ENCODE measurements at places on chromosomes 5 and 9.

GRCh38 chr9:79672236-79672635, 100.5 kb downstream of the TLE4 start:
- no peak for DNase-seq

- DNase-seq = peak; percentile 56
Measured at GRCh38 chr5:107389130-107389774, 281.5 kb downstream of the EFNA5 start.

GRCh38 chr5:73899055-73899454, 273.1 kb downstream of the ARHGEF28 start:
- DNase-seq = no peak

- no peak for DNase-seq
Measured at GRCh38 chr9:134707731-134708671, 66.4 kb downstream of the COL5A1 start.

DNA sequence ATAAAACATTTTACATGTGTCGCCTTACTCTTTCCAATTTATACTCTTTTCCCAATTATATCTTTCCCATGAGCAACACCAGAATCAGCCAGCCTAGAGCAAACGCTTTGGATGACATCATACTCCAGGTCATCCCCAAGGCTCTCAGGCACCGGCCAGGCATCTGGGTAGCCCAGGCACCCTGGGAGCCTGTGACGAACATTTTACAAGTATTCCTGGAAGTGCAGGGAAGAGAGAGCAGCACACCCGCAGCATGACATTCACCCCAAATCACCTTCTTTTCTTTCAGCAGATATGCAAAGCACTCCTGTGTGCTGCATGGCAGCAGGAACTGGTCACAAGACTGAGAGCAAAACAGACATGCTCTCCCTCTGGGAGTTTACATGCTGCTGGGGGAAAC, 75.7 kb upstream of the SMIM23 start:
- DNase-seq = no peak

GRCh38 chr5:1800472-1801221, 560 bp upstream of the NDUFS6 start:
- DNase-seq = peak; percentile 79

DNA sequence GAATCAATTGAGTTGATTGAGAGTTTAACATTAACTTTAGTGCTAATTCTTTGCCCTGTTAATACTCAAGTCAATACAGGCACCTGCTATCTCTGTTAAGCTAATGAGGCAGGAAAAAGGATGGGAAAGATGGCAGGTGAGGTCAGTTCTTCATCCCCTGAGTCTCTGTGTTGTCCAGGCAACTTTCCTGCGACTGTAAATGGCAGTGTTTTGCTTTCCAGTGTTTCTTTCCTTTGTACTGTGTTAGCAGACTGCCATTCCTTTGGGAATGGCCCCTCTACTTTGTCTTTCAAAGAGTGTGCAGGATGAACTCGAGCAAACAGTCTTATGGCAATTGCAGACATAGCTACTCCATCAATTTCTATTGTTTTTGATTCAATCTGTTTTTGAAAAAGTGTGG, 202.2 kb upstream of the VLDLR start:
- DNase-seq = no peak

GRCh38 chr5:56388229-56388985, 155.3 kb upstream of the ANKRD55 start:
- no peak for DNase-seq

GRCh38 chr5:342501-343460, 21.3 kb downstream of the AHRR start:
- no peak for DNase-seq

GRCh38 chr9:121985792-121986494, 107.2 kb downstream of the TTLL11 start:
- DNase-seq = no peak

- peak; percentile 62 for DNase-seq
Measured at GRCh38 chr9:132507670-132508469, 74.5 kb upstream of the BARHL1 start.

DNA sequence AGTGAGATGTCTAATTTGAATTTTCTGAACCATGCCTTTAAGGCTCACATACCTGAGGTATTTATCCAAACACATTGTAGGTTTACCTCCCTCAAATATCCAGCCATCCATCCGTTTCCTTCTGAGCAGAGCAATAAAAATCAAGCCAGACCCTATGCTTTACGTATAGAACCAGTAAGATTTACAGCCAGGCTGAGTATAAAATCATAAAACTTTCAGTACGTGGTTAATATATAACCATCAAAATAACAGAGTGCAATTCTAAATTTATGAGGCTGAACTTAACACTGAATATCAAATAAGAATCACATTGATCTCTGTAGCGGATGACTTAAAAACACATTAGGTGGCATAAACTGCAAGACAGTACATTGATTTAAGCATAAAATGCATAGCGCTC, 877.9 kb upstream of the WWC1 start:
- DNase-seq = no peak

DNA sequence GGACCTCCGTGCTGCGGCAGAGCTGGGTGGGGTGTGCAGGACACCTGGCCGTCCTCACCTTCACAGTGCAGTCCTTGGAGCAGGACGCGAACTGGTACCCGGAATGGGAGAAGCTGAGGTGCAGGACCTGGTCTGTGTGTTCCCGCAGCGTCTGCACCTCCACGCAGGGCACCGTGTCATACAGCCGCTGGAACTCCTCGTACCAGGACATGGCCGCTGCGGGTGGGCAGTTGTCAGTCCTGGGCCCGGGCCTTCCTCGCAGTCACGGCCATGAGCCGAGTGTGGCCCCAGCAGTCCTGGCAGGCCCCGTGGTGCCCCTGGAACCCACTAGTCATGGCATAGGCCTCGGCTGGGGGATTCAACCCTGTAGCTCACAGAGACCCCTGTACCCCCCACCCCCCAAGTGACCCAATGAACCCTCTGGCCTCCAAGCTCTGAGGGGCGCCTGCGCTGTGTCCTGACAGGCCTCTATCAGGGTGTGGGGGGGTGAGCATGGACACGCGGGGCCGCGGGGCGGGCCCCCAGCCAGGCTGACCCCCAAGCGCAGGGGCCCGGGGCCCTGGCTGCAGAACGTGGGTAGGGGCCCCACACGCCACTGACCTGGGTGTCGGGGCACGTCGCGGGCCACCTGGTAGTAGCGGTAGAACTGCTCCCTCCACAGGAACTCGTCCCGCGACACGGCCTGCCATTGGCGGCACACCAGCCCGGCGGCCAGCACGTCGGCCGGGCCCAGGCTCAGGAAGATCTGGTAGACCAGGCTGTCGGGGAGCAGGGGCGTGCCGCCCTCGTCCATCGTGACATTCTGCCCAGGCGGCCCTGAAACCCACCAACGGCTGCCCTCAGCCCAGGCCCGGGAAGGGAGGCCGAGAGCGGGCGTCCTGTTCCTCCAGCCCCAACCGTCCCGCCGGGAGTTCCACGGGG, 987 bp downstream of the FBXW5 start:
- no peak for DNase-seq

GRCh38 chr9:38727497-38728001, 7.6 kb upstream of the FAM240B start:
- DNase-seq = no peak

- DNase-seq = no peak
Measured at GRCh38 chr5:39194466-39195136, 24.8 kb downstream of the FYB1 start.

GRCh38 chr9:95091601-95092261, 225.8 kb downstream of the FANCC start:
- no peak for DNase-seq

GRCh38 chr9:33818167-33818846, 1.3 kb downstream of the UBE2R2 start:
- no peak for DNase-seq

GRCh38 chr9:130530938-130531337, 48.4 kb upstream of the FUBP3 start:
- DNase-seq = peak; percentile 13

- DNase-seq = no peak
Measured at GRCh38 chr5:138604176-138604785, 29.1 kb upstream of the HSPA9 start.

DNA sequence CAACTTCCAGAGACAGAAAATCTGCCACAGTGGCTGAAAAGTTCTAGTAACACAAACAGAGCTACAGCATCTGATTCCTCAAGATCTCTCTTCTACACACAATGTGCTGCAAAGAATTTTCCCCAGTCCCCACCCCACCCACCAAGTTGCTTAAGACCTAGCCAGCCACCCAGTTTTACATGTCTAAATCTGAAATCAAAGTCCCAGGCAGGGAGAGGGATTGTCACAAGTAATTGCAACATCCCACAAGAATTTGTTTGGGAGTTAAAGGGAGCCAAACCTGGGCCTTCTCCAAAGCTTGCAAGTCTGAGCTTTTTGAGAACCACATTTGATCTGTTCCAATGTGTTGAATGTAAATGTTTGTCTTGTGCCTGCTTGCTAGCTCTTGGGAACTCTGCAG, 15.5 kb downstream of the IGIP start:
- no peak for DNase-seq

- DNase-seq = peak; percentile 2
Measured at GRCh38 chr5:92944903-92945604, 636.0 kb downstream of the NR2F1-AS1 start.

GRCh38 chr5:149221731-149222342, 49.8 kb upstream of the AFAP1L1 start:
- DNase-seq = no peak

GRCh38 chr5:137629646-137630045, 106.2 kb downstream of the KLHL3 start:
- DNase-seq = no peak
